Midbrain (tissue), 1 donor: ENCODE measurements at places on chromosomes 12 and 14.

- DNase-seq: no peak
Observed at GRCh38 chr12:67086116-67086515, 183.0 kb upstream of the CAND1 start.

DNA sequence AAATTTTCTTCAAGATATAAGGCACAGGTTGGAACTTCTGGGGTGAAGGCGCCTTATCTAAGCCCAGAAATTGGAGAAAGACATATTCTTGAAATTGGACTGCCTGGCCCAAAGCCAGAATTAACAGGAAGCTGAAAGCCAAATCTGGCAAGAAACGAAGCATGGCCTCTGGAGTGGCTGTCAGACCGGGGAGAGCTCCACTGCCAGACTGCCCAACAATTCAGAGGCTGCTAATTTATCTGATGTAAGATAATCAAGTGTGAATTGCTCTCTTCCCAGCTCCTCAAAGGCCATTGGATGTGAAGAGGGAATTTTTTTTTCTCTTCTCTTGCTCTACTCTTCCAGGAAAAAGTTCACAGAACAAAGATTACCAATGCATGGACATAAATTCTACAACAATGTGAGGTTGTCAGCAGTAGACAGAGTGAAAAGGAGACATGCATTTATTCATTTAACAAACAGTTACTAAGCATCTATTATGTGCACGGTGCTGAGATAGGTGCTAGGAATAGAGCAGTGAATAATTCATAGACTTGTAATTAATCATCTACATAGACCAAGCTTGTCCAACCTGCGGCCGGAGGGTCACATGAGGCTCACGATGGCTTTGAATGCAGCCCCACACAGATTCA, at the start of gene GDF3:
Gene GDF3, minus strand, starts transcription at position 210 of the 632 bp plus-strand sequence. Its CDS starts 47 bp downstream, at position 163.
- DNase-seq: no peak

DNA sequence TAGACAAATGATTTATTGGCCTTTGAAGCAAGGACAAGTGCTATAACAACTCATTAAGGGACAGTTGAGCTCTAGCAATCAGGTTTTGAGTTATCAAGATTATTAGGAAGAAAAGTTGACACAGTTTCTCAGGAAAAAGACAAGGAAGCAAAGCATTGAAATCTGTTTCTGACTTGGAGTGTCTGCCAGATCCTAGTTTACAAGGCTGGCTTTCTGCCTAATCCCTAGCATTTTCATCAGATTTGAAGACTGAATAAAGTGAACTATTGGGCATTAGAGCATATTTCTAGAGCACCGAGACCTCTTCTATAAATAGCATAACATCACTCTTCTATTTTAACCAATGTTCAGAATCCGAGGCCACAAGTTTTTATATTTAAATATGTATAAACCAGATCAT, 7.0 kb downstream of the SYT1 start:
- no peak for DNase-seq

- no peak for DNase-seq
Observed at GRCh38 chr12:85006206-85006605, 29.9 kb downstream of the TSPAN19 start.

DNA sequence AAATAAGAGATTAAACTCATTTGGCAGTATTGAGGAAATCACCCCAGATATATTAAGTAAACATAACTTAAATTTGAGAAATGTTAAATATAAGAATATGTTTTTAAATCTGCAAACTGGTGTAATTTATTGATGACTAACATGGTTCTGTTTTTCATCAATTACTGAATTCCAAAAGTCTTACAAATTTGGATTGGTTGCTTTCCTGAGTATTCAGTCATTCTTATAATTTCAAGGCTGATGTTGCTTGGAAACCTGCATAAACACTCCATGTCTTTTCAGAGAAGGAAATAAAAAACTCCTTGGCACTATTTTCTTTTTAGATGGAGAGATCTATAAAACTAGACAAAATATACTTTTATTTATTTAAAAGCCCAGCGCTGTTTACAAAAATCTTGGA, 71.7 kb downstream of the NOVA1 start:
- no peak for DNase-seq

DNA sequence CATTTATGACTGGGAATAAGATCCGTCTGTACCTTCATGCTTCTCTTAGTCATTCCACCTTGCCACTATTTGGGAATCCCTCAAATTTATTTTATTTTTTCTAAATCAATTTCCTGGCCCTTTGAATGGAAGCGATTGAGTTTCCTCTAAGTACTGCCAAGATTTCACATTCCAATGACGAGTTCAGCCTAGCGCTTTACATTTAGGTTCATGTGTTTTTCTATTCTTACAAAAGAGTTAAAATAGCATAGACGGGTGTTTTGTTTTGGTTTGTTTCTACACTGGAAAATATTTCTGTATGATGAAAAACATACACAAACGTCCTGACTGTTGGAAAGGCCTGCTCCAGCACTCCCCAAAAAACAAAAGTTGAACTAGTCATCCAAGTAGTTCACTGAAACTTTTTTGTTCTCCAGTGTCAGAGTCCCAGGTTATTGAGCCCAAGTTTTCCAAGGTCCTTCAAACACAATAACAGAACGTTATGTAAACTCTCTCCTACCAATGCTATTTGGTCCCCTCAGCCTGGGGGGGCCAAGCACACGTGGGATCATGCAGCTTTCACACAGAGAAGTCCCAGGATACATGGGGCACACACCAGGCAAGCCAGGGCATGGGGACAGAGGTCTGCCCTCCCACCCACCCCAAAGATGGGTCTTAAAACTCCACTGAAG, 74.8 kb upstream of the FOXN3 start:
- DNase-seq: no peak
